ENCODE measurements at places on chromosomes 2 and 18.

- no peak for DNase-seq
Observed at GRCh38 chr2:38098421-38099098, 22.6 kb upstream of the CYP1B1 start.

DNA sequence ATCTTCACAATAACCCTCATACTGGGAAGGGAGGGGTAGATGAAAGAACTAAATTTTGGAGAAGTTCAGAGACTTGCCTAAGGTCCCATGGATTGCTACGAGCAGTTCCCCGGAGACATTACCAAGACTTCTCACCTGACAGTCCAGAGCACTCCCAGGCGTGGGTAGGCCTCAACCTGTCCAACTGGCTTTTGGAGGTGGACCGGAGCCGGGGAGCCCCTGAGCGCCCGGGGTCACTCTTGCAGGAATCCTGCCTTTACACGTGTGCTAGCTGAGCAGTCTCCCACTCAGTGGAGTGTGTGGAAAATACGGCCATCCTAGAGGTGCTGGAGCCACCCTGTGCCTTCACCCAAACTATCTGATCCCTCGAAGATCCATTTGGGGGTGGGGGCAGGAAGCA is 8.0 kb downstream of the POMC start:
- DNase-seq = no peak

- DNase-seq = no peak
Observed at GRCh38 chr2:119407430-119408220, 24.0 kb upstream of the TMEM37 start.

- no peak for DNase-seq
Observed at GRCh38 chr2:7899923-7900322, 781.9 kb upstream of the ID2 start.

DNA sequence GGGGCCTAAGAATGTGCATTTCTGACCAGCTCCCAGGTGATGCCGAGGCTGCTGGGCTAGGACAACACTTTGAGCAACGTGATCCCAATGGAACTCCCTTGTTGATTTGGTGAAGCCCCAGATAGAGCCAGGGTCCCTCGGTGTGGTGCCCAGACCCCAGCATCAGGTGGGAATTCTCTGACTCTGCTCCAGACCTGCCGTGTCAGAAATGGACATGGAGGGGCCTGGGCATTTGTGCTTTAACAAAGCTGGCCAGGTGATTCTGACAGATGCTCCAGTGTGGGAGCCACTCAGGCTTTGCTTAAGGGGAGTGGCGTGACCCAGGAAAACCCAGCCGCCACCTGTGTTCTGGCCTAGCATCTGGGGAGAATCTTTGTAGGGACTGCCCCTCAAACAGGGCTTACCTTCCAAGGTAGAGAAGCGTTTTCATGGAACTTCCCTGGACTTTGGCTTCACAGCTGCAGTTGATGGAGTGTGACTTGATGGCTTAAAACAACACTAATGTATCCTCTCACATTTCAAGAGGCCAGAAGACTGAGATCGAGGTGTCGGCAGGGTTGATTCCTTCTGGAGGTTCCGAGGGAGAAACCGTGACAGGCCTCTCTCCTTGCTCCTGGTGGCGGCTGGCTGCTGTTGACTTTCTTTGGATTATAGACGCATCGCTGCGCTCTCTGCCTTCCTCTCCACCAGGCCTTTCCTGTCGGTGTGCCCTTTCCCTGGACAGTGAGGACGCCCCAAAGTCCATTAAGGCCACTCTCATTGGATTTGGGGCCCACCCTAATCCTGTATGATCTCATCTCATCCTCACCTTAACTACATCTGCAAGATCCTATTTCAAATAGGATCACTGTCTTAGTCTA is 57.0 kb upstream of the HDAC4 start:
- DNase-seq = no peak

DNA sequence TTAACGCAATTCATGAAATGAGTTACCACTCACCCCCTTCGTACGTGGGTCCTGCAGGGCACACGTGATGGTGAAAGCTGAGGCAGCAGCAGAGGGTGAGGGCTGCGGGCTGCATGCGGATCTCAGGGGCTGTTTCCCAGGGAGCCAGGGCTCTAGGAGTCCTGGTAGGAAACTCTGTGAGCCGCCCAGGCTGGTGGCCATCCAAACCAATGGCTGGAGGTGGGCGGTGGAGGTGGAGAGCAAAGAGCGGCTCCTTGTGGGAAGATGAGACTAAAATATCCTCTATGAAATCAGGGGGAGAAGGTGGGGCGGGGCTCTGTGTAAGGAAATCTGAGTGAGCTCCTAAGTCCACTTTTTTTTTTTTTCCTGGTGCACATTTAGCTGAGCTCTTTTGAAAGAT is 120.1 kb upstream of the SLC1A4 start:
- no peak for DNase-seq

GRCh38 chr18:51097021-51097822 is 67.2 kb downstream of the SMAD4 start:
- DNase-seq = no peak

- no peak for DNase-seq
Observed at GRCh38 chr2:204353823-204354222, 191.5 kb upstream of the PARD3B start.

- no peak for DNase-seq
Observed at GRCh38 chr18:48270929-48271328, 138.3 kb downstream of the ZBTB7C start.

GRCh38 chr18:27762054-27762453 is 414.9 kb downstream of the CDH2 start:
- no peak for DNase-seq

DNA sequence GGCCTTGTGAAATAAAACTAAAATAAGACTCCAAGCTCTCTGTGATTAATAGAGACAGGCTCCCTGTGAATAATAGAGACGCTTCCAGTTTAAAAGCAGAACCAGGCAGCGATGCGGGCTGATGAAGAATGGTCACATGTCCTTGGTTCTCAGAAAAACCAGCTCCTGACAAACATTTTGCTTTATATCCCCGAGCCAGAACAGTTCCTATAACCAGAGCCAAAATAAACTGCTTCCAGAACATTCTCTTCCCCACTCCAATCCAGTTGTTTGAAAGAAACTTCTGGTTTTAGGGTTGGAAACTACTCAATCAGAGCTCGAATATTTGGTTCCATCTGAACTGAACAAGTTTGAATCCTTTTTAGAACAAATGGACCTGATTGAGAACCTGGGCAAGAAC is 213.7 kb downstream of the TSN start:
- no peak for DNase-seq

- no peak for DNase-seq
Observed at GRCh38 chr2:113376253-113376912, 61.1 kb upstream of the ZNG1B start.

DNA sequence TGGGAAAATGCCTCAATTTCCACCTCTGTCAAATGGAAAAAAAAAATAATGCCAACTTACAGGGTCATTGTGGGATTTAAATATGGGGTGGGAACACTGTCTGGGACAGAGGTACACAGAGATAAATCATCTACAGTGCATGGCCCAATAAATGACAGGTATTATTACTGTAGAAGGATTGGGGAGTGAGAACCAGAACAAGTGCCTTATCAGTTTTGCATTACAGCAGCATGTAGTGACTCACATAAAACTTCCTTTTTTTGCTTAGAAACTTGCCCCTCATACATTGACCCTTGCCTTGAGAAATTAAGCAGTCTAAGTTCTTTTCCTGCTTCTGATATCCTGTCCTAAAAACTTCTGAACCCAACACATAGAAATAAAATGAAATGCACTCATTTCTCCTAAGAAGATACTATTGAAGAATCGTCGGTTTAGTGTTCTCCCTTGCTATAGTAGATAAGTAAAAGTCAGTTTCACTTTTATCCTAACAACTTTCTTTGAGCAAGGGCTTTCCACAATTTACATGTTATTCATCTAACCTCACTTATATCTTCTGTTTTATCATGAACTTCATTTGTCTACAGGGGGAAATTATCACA is 121.0 kb upstream of the HAAO start:
- DNase-seq = no peak

DNA sequence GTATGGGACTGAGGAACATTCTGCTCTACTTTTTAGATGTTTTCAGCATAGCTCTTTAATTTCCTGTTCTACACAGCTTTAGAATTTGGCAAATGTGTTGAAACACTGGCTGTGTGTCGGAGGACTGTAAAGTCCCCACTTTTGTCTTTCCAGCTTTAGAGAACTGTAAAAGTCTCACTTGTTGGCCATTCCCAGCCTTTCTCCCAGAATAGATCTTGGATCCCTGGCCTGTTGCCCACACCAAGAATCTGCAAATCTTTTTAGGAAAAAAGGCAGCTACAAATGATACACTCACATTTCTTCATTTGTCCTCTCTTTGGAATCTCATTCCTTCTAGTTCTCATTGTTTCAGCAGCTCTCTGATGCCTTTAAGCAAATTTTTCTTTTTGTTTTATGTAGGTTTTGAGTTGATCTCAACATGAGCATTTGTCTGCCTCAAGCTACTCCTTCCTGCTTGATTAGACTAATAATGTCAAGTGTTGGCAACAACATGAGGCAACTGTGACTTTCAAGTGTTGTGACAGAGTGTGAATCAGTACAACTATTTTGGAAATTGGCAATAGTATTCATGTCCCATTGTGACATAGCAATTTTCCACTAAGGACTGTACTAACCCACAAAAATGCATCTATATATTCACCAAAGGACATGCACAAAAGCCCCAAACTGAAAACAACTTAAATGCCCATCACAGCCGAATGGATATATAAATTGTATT is 610.8 kb downstream of the EPHA4 start:
- no peak for DNase-seq

DNA sequence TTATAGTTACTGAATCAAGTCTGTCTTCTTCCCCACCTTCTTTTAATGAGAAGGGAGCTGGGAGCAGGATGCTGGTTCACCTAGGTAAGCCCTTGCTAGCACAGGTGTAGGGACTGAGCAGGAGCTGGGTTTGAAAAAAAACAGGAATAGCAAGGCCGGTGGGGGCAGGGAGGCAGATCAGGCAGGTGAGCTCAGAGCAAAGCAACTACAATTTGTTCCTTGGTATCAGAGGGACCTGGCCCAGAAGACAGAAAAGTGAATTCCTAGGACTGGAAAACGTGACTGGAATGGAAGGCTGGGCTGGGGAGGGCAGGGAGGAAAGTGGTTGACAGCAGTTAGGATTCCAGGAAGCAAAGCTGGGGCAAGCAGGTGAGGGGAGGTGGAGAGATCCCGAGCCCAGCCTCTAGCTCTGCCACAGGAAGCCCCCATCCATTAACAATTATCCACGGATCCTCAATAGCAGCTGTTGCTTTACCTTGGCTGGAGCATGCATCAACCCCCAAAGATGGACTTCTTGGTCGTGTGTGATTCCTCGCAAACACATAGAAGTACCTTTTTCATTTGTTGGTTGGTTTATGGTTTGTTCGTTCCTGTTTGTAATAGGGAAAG is 118.4 kb downstream of the LNPK start:
- DNase-seq = no peak

GRCh38 chr2:234630801-234631261 is 133.9 kb upstream of the ARL4C start:
- DNase-seq = no peak

GRCh38 chr2:199955007-199955338 is 318 bp downstream of the TYW5 start:
- DNase-seq = no peak

DNA sequence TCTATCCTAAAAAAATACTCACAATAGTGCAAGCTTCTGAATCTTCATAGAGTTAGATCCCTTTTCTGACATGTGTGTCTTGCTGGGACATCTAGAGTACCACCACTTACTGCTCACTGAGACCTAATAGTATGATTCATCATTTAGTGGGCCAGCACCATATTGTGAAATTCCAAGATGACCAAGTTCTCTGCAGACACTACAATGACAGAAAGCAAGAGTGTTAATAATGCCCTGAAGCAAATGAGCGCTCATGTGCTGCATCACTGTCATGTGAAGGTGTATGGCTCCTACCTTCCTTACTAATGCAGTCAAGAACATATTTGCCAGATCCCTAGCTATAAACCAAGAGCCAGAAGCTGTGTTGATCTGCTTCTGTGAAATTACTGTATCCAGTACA is 606.2 kb upstream of the NXPH2 start:
- DNase-seq = no peak

GRCh38 chr2:30147196-30147714 is 448 bp downstream of the YPEL5 start:
- no peak for DNase-seq

- no peak for DNase-seq
Observed at GRCh38 chr2:25996844-25997243, 14.5 kb upstream of the KIF3C start.

DNA sequence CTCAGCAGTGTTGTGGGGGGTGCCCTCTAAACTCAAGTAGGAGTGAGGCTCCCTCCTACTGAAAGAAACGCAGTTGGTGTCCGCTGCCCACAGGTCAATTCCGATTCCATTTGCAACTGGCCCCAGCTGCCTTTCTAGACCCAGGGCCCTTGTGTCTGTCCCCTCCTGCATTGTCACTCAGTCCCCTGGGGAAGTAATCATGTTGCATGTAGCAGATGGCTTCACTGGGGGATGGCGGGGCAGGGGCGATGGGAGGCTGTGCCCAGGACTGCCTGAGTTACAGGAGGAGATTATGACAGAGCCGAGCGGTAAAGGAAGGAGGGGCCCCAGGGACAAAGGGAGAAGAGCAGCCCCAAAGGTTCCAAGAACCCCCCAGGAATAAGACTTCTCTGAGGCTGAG is 62.5 kb upstream of the SH3RF3 start:
- no peak for DNase-seq

All from activated CD4-positive, alpha-beta T cell treated with anti-CD3 and anti-CD28 coated beads, Interleukin-2, amount 50 U/mL, for 1 hour (primary cell).